ENCODE measurements at places on chromosomes 16 and 17.

- DNase-seq = no peak
These were observed 83.7 kb upstream of the CRHR1 start for GRCh38 chr17:45700171-45701090.

DNA sequence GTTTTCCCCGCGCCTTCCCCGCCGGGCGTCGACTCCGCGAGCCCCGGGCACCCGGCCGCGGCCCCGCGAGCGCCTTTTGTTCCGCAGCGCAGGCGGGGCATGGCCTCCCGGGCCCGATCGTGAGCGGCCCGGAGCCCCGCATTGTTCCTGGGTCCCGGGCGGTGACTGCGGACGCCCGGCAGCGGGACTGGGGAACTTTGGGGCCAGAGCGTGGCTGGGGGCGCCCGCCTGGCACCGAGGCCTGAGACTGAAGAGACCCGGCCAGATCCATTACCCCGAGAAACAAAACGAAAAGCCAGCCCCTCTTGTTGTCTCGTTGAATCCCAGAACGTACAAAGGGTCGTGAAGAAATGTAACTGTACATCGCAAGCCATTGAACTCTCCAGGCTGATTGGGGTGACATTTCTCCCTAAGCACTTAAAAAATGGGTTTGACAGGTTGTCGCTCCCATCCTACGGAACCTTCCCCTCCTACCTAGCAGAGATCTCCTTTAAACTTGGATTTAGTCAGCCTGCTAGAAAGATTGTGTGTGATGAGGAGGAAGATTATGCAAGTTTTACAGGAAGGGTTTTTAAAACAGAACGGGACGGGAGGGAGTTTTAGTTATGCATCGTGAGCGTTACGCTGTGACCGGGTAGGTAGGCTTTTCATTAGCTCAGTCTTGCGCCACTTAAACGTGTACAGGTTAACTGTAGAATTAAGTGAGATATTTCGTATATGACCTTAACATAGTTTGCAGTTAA lies 825 bp downstream of the METTL9 start:
- no peak for DNase-seq

DNA sequence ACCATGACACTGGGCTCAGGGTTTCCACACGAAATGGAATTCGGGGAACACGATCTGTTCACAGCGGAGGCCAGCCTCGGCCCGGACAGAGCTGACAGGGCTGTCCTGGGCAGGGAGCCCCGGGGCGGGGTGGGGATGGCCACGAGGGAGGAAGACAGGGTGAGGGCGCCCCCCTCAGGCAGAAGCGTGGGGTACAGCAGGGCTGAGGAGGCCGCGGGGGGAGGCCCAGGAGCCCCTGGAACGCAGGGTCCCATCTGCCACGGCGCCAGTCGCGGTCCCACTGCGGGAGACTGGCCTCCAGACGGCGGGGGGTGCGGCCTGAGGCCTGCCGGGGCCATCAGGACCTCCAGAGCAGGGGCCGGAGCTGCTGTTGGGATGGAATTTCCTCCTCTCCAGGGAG lies 75.9 kb downstream of the LMF1 start:
- DNase-seq = no peak

DNA sequence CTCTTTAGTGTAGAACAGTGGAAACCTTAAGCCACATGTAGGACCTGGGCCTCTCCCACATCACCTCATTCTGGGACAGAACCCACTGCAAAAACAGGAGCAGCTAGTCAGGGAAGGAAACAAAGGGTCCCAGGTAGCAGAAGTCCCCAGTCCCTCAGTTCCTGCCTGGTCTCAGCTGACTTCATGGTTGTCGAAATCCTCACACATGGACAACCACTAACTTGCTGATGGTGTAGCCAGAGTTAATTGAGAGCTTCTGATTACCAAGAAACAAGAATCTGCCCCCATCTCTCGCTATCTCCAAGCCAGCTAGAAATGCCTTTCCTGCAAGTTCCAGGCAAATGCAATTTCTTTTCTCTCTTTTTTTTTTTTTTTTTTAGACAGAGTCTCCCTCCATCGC lies 3.6 kb upstream of the ARL5C start:
- DNase-seq = no peak

DNA sequence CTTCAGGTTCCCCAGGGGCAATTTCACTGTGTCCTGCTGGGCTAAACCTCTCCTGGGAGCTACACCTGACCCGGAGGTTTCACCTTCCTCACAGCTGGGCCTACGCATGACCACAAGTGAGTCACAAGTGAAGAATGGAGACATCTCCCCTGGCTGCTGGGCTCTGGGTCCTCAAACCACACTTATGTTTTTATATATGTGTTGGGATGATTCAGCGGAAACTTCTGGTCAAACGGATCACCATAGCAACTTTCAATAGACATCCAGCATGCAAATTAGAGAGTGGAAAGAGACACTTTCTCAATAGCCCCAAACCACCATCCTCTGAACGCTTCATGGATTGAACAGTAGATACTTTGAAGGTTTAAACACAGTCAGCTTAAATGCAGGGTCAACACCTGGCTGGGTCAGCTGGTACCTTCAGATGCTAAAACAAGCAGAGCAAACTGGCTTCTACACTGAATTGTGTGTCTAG lies 28.0 kb upstream of the MAF start:
- DNase-seq = no peak

DNA sequence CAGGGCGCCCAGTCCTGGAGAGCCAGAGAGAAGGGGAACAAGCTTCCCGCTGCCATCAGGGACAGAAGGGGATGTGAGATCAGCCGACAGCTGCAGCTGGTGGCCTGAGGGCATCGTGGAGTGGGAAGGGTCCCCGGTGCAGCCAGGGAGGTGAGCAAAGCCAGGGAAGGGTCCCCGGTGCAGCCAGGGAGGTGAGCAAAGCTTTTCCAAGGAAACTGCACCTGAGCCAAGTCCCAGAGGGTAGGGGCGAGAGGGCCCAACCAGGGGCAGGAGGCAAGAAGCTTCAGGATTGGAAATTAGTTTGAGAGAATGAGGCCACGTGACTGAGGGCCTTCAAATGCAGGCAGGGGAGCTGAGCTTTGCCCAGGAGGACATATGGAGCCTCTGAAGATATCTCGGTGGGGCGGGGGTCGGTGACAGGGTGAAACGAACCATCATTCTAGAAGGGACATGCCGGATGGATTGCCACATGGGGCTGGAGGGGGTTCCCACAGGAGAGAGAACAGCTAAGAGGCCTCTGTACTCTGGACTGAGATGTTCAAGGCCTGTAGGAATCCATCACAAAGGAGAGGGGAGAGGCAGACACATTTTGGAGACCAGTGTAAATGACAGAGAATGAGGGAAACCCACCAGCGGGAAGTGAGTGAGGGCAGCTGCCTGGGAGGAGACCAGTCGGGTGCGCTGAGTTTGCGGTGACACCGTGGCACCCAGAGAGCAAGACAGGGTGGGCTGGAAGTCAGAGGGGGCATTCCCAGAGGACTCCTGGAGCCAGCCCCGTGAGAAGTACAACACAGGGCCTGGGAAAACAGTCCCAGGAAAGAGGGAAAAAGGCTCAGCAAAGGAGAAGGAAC lies 31.4 kb upstream of the RPH3AL start:
- DNase-seq = no peak

DNA sequence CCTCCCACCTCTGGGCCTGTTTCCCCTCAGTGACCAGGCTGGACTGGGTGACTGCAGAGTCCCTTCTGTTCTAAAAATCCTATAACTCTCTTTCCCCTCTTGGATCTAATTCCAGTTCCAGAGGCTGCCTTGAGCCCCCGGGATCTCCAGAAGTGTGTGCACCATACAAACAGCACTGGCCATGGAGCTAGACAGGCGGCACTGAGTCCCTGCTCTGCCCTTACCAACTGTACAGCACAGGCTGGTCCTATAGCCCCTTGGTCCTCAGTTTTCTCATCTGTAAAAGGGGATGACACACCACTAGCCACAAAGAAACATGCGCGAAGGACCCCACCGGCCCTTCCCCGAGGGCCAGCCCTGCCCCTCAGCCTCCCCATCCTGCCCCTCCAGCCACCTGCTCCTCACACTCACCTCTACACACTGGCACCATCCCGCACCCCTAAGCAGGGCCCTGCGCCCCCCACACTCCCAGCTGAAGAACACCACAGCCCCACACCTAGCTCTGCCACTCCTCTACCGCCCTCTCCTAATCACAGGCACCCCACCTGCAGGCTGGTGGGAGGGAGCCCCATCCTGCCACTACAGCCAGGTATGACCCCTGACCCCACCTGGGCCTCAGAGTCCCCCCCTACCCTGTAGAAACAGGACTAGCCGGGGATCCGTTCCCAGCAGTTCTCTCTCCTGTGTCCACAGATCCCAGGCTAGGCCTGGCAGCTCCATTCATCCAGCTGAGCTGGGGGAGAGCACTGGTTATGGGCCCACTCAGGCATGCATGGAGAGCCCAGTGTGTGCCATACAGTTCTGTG lies 913 bp upstream of the KRT16 start:
- DNase-seq = no peak

GRCh38 chr16:81597079-81597658 lies 152.6 kb downstream of the CMIP start:
- no peak for DNase-seq

GRCh38 chr16:80040413-80040812 lies 439.9 kb upstream of the MAF start:
- no peak for DNase-seq

GRCh38 chr16:80924372-80924978 lies 82.2 kb downstream of the CMC2 start:
- no peak for DNase-seq
